ENCODE measurements at places on chromosomes 6 and 20.
A peak's percentile ranks its signal among the peaks of the same experiment; 100 is the strongest.

GRCh38 chr6:14353281-14353680 is 235.7 kb downstream of the CD83 start:
- DNase-seq: no peak

DNA sequence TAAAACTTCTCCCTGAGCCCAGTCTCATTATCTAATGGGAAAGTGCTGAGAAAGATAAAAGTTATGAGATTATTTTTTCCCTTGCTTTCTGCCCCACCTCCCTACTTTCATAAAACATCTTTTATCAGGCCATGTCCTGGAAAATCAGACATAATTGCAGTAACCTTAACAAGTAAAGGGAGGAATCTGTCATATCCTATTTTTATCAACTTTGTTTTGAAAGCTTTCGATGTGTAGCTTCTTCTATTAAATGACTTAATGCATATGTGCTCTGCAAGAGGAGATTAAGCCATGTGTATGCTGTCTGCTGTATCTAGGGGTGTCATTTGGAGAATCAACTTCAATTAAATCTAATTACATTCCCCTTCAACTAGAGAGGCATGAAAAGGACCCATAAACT is 408.9 kb downstream of the CBLN4 start:
- DNase-seq: peak; percentile 39

- DNase-seq: no peak
These were observed 96.4 kb upstream of the DUSP22 start for GRCh38 chr6:195861-196360.

- DNase-seq: no peak
These were observed 603.5 kb upstream of the CDH4 start for GRCh38 chr20:60648556-60648955.

DNA sequence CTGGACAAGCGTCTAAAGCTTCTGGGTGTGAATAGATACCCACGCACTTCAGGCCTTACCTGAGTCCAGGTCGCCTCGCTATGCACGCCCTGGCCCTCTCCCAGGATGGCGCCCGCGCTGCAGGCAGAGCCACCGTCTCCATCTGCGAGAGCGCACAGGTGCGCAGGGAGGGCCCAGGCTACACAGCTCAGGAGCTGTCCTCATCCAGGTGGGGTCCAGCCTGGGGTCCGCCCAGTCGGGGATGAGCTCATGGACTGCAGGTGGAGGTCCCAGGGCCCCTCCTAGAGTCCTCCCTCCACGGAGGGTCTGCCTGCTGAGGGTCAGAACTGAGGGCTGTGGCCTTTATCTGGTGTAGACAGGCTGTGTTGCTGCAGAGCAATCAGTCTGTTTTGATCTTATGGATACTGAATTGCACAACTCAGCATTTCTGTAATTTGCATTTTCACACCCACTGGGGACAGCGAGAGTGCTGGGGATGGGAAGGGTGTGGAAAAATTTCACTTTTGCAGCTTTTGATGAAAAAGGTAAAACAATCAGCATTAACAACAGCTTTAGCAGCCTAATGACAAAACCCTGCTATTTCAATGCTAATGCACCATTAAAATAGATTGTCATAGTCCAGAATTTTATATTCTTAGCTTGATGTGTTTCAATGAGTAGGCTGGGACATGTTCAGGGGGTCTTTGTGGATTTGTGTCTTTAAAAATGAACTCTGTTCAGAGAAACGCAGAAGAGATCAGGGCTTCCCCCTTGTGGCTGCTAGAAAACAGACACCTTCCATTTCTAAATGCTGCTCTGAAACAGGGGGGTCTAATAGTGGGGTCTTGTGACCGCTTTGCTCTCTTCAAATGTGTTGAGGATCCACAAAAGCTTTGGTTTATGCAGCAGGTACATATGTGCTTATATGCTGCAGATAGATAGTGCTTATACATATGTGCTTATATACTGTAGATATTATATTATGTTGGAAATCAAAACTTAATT is 77.8 kb upstream of the PHACTR3 start:
- DNase-seq: peak; percentile 26
